ENCODE measurements at places on chromosomes 4 and X.
A peak's percentile ranks its signal among the peaks of the same experiment; 100 is the strongest.

DNA sequence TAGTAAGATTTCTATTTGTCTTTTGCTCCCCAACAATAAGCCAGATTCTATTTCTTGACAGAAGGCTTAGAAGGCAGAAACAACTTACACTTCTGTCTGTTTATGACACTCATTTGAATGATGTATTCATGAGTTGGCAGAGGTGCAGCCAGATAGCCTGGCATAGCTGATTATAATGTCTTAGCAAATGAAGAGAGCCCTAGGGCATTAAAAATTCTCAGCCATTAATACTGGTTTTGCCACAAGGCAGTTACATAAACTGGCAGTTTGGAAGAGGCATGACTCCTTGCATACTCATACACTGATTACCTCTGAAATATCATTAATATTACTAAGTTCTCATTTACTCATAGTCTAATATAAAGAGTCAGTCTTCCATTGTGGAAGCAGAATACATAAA lies 728.5 kb upstream of the NDST4 start:
- no peak for DNase-seq

DNA sequence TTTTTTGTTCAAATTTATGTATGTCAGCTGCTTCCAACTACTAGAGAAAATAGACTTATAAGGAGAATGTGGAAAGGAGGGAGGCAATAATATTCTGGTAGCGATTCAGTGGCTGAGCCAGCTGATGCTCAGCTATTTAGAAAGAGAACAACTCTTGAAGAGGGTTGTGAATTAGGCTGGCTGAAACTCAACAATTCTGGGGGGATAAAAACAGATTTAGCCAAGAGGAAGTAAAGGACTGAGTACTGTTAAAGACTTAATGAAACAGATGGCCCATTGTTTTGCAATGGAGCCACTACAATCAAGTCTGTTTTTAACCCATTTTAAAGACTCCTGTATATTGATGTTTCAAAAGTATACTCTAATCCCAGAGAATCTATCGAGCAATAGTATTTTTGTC lies 1058.9 kb downstream of the C4orf33 start:
- no peak for DNase-seq

DNA sequence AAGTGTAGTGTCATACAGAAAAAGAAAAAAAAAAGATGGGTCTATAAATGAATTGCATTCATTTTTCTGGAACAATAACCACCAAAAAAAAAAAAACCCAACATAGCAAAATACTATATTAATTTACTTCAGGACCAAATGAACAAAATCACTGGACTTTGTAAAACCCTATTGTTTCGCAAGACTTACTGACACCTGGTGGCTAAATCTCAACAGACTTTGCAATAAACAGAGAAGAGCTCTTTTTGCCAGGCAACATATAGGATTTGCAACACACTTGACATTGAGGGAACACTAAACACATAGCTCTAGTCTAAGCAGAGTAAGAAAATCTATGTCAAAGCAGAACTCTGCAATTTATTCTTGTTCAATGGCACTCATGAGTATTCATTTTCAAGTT lies 990.2 kb downstream of the STPG2 start:
- no peak for DNase-seq

DNA sequence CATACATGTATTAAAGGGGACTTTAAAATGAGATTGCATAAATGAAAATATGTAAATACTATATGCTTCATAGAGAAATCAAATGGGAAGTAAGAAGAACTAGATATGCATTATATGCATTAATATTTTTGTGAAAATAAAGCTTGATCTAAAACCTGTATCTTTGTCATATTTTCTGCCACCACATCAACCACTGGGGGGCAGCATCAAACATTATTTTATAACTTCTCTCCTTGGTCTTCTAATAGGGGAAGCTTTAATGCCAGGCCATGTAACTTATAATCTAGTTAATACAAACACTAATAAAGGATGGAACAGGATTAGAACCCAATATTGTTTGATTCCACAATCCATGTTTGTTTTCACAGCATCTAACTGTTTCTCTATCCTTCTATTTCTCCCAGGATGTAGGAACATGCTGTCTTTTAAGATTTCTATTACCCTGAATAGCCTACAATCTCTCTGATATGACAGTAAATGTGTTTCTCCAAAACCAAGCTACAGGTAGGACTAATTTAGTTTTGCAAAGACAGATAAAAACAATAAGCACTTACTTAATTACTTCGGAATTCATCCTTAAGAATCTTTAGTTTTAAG lies 10.0 kb downstream of the QRFPR start:
- peak; percentile 47 for DNase-seq

GRCh38 chrX:86102341-86102740 lies 45.9 kb upstream of the DACH2 start:
- DNase-seq: no peak

- no peak for DNase-seq
Observed at GRCh38 chr4:101141230-101141629, 206.1 kb downstream of the PPP3CA start.

GRCh38 chr4:32994981-32995881 lies 2275.1 kb downstream of the PCDH7 start:
- no peak for DNase-seq

DNA sequence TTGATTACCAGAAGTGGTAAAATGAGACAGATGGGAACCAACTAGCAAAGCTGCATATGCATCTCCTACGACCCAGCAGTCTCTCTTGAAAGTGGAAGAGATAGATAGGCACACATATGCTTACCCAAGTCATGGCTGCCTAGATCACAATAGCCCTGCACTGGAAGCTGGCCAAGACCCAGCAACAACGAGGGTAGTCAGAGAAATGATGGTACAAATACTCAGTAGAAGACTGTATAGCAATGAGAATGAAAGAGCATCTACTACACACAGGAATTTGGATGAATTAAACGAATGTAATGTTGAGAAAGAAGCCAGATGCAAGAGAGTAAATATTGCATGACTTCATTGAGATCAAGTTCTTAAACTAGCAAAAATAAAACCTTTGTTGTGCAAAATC lies 100.3 kb upstream of the FAT1 start:
- DNase-seq: no peak

DNA sequence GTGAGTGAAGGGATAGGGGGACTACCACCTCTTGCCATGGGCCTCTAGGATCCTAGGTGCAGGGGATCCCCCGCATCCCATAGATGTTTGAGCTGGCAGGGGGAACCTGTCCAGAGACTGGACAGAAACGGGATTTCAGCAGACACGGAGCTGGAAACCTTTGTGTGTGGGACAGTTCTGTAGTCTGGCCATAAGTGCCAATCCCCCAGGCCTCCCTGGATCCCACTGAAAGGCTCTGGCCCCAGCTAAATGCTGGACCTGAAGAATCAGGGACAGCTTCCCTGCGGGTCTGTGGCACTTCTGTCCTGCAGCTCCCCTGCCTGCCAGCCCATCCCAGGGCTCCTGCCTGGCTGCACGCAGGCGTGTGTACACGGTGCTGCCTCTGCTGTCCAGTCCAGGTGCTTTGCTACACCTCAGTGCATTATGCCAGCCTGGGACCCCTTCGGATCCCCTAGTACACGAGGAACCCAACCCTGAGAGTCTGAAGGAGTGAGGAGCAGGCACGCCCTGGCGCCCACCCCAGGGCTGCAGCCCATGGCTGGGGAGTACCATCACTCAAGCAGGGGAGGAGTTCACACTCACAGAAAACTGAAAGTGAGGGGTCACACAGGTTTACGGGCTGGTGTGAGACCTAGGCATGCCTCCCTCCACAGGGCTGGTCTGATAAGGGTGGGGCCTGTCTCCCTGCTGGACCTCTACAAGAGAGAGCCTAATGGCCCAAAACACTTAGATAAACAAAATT lies 703.0 kb downstream of the ARAP2 start:
- no peak for DNase-seq

DNA sequence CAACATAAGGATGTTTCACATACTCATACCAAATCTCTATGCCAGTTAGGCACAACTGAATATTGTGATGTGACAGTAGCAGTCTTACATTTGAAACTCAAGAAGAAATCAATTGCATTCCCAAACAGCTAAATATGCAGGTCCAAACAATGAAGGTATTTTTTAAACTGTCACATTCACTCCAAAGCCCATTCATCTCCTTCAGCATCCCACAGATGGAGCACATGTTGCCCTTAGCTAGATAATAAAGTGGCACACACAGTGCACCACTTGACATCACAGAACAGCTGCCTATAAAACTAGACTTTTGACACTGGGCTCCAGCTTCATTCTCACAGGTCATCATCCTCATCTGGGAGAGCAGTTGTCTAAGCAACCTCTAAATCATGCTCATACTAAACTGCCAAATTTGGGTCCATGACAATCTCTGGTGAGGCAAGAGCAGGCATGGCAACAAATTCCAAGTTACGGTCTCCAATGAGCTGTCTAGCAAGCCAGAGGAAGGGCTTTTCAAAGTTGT lies 26.2 kb upstream of the ARHGEF6 start:
- no peak for DNase-seq

DNA sequence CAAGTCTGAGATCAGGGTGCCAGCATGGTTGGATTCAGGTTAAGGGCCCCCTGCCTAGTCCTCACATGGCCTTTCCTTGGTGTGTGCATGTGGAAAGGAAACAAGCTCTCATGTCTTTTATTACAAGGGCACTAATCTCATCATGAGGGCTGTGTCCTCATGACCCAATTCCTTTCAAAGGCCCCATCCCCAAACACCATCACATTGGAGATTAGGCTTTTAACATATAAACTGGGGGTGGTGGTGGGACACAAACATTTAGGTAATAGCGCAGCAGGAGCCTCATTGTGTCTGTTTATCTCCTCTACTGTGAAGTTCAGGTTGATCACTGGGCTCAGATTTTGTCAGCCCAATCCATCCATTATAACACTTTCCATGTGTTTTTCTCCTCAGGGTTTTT lies 41.0 kb downstream of the BEX3 start:
- no peak for DNase-seq

DNA sequence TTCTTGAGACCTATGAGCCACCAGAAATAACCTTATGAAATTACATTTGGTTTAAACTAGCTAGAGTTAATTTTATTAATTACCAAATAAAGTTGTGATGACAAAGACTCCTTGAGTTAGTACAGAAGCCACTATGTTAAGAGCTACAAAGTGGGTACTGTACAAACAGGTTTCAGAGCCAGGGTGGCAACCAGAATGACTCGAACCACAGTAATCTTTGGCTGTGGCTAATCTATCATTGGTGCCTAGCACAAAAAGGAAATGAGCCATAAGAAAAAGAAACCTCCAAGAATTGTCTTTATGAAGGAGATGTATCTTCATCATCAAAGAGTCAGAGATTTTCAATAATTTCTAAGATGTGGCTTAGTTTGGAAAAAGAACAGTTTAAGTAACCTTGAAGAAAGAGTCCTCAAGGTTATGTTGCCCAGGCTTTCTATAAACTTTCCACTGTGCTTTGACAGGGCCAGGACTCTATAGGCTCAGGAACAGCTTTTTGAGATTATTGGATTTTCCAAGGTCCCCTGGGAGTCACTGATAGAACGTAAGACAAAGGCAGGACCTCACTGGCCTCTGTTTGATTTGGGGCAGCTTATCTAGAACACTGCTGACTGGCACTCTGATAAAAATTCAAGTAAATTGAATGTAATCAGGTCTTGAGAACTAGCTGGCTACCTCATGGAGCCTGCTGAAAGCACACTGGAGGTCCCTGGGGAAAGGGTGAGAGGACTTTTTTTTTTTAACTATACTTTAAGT lies 777.7 kb downstream of the STIM2 start:
- DNase-seq: peak; percentile 9

DNA sequence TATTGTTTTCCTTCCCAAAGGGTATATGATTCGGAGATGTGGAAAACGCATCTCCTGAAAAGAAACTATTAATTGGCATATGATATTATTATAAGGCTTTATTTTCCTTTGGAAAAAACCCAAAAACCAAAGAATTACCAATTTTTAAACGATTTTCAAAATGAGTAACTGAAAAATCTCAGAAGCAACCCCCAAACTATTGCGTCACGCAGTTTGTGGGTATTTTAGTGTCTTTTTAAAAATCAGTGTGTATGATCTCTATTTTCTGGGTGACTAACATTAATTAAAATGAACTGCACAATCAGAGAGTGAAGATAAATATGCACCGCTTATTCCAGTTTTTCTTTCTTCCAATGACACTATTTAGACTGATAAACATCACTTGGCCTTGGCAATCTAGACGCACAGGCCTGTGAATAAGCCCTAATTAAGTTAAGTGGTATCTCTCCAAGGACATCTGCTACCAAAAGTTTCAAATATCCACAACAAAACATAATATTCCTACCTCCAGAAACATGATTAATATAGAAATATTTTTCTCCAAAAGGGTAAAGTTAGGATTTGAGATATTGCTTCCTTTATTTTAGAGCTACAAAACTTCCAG lies 511.5 kb upstream of the FAM241A start:
- DNase-seq: no peak

- DNase-seq: no peak
Observed at GRCh38 chrX:131394384-131394783, 105.3 kb upstream of the IGSF1 start.

DNA sequence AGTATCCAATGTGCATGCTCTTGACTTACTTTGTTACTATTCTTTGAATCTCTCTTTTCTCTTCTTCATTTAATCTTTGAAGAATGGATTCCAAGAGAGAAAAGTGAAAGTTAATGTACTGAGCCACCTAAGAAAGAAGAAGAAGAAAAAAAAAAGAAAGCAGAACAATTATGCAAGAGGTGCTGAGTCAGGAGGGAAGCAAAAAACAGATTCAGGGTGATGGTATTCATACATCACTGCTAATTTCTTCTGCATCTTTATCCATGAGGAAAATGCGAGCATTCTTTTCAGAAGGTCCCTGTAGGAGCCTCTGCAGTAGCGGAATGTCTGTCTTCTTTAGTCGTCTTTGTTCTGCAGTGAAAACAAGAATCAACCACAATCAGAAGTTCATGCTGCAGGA lies 43.9 kb downstream of the RASSF6 start:
- peak; percentile 9 for DNase-seq

DNA sequence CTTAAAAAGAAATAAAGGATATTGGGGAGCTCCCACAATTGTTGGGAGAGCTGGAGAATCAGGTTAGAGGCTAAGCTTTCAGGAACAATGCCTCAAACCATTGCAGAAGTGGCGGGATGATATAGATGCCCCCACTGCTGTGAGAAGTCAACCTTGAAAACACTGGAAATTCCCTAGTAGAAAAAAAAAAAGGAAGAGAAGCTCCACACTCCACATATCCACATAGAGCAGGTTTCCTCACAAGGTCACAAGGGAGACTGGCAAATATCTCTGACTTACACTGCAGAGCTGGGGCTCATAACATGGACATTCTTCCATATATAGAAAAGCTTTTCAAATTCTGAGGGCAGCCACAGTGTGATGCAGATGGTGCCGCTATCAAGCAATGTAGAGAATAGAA lies 22.7 kb upstream of the OGT start:
- DNase-seq: no peak

DNA sequence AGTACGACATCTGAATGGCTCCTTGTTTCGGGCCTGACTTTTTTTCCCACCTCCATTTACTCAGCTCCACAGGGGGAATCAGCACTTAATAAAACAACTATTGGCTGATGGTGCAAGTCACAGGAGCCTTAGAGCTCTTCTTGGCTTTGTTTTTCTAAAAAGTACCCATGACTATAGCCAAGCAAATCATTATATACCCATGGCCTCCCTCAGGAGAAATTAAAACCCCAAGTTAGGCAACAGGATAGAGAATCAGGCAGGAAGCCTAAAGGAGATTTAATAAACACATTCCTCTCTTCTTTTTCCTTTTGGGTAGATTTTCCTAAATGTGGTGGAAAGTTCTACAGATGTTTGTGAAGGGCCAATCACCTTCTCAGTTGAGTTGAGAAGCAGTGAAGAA lies 91.9 kb upstream of the RBPJ start:
- no peak for DNase-seq
